ENCODE measurements at places on chromosomes 4 and X.

GRCh38 chrX:131270080-131270479, 19.0 kb downstream of the IGSF1 start:
- no peak overlapping the region for H3K4me3 ChIP-seq
- H3K4me1 ChIP-seq, result no peaks in the 10 kb centered on the region
- no peak overlapping the region for H3K27ac ChIP-seq
- no peaks in the 10 kb centered on the region for H3K36me3 ChIP-seq
- no peak for DNase-seq

DNA sequence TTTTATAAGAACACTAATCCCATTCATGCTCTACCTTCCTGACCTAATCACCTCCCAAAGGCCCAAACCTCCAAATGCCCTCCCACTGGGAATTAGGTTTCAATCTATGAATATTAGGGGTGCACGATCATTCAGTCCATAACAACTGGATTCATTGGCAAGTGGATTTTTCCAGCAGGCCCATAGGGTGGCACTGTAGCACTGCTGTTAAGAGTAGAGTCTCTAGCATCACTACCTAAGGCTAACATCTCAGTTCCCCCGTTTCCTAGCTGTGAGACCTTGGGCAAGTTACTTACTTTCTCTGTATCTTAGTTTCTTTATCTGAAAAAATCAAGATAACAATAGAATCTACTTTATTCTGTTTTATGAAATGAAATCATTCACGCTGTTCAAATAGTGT, 315.8 kb downstream of the STIM2 start:
- no peak overlapping the region for H3K4me3 ChIP-seq
- no peaks in the 10 kb centered on the region for H3K27me3 ChIP-seq
- H3K36me3 ChIP-seq, result no peaks in the 10 kb centered on the region
- DNase-seq, result no peak

DNA sequence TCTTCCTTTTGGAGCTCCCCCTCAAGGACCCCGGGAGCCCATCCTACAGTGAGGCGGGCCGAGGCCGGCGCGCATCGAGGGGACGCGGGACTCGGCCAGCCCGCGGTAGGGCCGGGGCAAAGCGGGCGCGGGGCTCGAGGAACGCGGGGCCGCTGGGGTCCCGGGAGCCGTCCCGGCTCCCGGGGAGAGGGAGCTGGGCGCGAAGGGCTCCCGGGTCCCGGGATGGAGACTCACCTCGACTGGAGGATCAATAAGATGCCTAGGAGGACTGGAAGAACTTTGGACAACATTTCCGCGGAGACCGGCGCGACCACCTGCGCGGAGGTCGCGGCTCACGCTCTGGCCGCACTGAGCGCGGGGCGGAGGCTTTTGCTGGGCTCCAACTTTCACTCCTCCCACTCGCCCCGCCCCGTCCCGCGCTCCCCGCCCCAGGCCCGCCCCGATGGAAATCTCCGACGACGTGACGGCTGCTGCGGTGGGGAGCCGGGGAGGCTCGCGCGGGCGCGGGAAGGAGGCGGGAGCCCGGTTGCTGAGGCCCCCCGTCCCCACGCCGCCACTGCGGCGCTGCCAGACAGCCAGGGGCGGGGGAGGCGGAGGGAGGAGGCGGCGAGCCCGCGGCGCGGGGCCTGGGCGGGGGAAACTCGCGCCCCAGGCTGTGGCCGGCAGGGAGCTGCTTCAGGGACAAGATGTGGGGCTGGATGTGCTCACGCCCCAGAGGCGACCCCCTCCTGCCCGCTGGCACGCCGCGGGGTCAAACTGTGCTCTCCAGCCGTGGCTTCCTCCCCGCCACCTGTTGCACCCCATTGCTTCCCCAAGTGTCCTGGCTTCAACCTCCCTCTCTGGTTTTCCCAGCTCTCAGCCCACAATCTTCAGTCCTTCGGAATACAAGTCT, at the start of gene GABRE:
Gene GABRE (minus strand): TSS at position 341 of the 892 bp plus-strand sequence. CDS start 51 bp downstream, at position 290.
- DNase-seq, result no peak
- no peaks in the 10 kb centered on the region for H3K27me3 ChIP-seq
- no peaks in the 10 kb centered on the region for H3K36me3 ChIP-seq

DNA sequence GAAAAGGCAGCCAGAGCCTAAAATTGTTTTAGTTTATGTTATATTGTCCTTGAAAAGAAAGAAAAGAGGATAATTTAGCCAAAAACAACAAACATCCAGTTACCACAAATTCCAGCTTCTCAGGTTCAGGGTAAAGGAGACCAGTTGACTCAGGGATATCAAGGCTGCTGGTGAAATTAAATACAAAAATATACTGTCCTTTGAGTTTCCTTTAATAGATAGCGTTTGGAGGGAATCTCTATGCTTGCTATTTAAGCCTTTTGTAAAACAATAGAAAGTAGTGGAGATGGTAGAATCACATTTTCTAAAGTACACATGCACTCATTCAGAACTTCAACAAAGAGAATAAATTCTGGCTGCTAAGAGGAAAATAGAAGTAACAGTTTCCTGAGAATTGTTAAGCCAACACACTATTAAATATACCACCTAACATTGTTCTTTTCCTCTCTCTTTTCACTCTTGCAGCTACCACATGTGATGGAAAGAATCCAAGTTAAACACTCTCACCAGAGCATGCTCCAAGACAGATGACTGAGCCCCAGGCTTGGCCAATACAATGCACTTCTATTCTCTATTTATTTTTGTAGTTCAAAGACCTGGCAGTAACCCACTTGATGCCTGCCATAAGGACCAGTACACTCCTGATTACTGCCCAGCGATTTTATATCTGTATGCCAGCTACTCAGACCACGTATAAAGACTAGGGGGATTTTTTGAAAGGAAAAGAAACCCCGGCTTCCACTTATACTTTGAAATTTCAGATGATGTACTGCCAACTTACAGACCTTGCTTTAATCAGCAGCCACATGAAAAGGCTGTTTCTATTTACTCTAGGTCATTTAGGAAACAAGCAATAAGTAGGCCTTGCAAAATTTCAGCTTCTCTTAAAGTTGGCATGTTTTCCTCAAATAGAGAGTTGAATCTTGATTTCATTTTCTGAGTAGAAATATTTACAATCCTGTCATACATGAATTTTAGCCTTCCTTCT, 756.9 kb downstream of the FAT4 start:
- no peak for DNase-seq
- no peaks in the 10 kb centered on the region for H3K27me3 ChIP-seq
- H3K36me3 ChIP-seq, result no peaks in the 10 kb centered on the region
- no peak overlapping the region for H3K27ac ChIP-seq
- no peak overlapping the region for H3K4me3 ChIP-seq

- H3K27me3 ChIP-seq, result no peaks in the 10 kb centered on the region
- H3K27ac ChIP-seq, result no peak overlapping the region
- no peaks in the 10 kb centered on the region for H3K36me3 ChIP-seq
- H3K4me1 ChIP-seq, result no peaks in the 10 kb centered on the region
Observed at GRCh38 chr4:26183017-26183416, 137.8 kb upstream of the RBPJ start.

DNA sequence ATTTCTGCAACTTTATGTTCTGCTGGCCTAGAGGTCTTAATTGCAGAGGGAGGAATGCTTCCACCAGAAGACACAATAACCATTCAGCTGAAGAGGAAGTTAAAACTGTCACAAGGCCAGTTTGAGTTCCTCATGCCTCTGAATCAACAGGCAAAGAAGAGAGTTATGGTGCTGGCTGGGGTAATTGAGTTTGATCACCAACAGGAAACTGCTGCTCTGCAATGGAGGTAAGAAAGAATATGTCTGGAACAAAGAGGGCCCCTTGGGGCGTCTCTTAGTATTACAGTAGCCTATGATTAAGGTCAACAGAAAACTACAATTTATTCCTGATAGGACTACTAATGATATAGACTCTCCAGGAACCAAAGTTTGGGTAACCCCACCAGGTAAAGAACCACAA, 744.0 kb downstream of the FSTL5 start:
- no peak overlapping the region for H3K4me3 ChIP-seq
- no peak overlapping the region for H3K27ac ChIP-seq
- DNase-seq, result no peak
- H3K36me3 ChIP-seq, result no peaks in the 10 kb centered on the region
- H3K4me1 ChIP-seq, result no peaks in the 10 kb centered on the region

GRCh38 chr4:157115613-157116335, 39.8 kb downstream of the GLRB start:
- H3K36me3 ChIP-seq, result no peaks in the 10 kb centered on the region
- H3K4me1 ChIP-seq, result no peaks in the 10 kb centered on the region
- no peak for DNase-seq
- no peak overlapping the region for H3K4me3 ChIP-seq
- no peak overlapping the region for H3K27ac ChIP-seq
- no peaks in the 10 kb centered on the region for H3K27me3 ChIP-seq

DNA sequence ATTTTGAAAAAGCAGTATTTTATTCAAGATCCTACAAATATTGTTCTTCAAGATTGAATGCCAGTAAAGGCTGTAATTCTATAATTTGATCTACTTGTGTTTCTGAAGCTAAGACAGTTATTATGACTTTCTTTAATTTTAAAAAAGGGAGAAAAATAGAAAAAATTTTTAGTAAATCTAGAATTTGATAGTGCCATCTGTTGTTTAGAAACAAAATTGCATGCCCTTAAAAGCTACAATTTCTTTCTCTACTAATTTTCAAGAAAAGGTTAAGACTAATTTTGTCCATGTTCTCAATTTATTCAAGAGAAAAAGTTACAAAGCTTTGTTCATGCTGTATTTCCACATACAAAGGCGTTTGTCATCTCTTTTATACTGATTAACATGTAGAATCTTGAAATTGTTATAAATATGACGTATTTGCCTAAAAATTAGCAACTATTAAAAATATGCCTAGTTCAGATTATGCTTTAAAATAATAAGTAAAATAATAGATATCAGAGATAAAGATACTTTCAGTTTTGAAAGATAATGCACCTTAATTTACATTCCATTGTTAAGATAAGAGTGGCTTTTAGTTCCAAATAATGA, 25.6 kb upstream of the MMRN1 start:
- no peak overlapping the region for H3K4me3 ChIP-seq
- H3K4me1 ChIP-seq, result no peaks in the 10 kb centered on the region

DNA sequence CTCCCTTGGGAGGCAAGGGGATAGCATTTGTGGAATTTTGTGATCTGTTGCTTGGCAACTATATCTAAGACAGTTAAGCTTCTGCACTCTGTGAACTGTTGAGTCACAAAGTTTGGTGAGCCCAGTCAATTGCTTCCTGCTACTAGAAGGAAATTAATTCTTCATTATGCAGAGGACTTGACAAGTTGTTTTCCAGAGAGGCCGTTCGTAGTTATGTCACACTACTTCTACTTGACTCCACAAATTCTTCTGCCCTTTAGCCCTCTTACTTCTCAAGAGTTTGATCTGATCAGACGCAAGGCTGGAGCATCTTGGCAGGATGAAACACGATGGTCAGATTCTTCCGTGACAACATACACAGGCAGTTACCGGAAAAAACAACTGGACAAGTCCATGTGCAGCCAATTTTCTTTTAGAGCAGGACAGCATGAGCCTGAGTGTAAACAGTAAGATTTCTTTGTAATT, at the start of gene C4orf51:
Gene C4orf51 (plus strand): TSS at position 156 of the 465 bp plus-strand sequence. CDS start 58 bp downstream, at position 214.
- H3K27ac ChIP-seq, result no peak within 1 kb of the TSS
- H3K4me1 ChIP-seq, result no peaks in the 10 kb centered on the region
- no peaks in the 10 kb centered on the region for H3K36me3 ChIP-seq
- no peaks in the 10 kb centered on the region for H3K27me3 ChIP-seq

DNA sequence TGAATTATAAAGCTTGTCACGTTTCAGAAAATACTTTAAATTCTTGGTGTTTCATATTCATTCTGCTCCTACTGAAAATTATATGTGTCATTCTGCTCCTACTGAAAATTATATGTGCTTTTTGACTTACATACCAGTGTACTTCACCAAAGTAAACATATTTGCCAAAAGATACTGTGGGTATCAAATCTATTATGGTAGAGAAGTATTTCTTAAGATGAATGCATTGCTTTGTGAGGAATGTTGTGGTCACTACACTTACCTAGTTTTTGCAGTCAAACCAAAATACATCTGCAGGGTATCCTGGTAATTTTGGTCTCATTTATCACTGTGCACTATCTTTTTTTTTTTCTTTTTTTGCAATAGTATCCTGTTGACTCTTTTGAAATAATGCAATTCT, 287.7 kb upstream of the MAD2L1 start:
- no peaks in the 10 kb centered on the region for H3K36me3 ChIP-seq
- no peaks in the 10 kb centered on the region for H3K27me3 ChIP-seq
- H3K27ac ChIP-seq, result no peak overlapping the region
- DNase-seq, result no peak
- no peak overlapping the region for H3K4me3 ChIP-seq

DNA sequence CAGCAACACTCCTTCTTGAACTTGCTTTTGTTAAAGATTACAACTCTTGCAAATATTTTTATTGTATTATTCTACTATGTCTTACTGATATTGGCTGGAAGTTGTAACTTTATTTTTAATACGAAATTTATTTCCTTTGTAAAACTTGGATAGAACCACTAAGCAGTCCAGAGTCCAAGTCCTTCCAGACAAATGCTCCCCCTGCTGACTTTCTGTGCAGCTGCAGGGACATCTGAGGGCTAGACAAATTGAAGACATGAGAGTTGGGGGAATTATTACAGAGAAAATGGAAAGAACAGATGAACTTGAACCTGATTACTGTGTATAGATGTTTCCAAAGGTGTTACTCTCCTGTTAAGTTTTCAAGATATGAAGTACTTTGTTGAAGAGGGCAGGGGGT, 238.8 kb downstream of the GRIA3 start:
- H3K27me3 ChIP-seq, result no peaks in the 10 kb centered on the region
- H3K27ac ChIP-seq, result no peak overlapping the region
- DNase-seq, result no peak
- no peaks in the 10 kb centered on the region for H3K4me1 ChIP-seq
- H3K4me3 ChIP-seq, result no peak overlapping the region
- H3K36me3 ChIP-seq, result no peaks in the 10 kb centered on the region

- no peak overlapping the region for H3K27ac ChIP-seq
- H3K27me3 ChIP-seq, result no peaks in the 10 kb centered on the region
- no peak overlapping the region for H3K4me3 ChIP-seq
- DNase-seq, result no peak
- no peaks in the 10 kb centered on the region for H3K36me3 ChIP-seq
Observed at GRCh38 chrX:84078991-84079390, 109.0 kb downstream of the RPS6KA6 start.

DNA sequence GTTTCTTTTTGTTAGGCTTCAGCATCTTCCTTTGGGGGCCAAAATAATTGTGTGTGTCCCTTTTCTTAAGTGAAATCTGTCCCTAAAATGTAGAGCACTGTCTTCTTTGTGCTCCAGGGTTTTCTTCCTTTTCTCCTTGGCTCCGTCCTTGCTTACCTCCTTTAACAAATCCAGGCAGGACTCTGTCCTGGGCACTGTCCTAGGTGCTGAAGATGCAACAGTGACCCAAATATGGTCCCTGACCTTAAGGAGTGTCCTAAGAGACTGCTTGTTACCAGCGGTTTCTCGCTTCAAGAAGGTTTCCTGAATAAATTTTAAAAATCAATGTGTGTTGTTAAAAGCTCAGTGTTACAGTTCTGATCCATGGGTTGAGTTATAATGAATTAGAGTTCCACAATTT, 471.8 kb downstream of the KCNIP4 start:
- no peak overlapping the region for H3K4me3 ChIP-seq
- H3K4me1 ChIP-seq, result no peaks in the 10 kb centered on the region
- no peaks in the 10 kb centered on the region for H3K36me3 ChIP-seq

DNA sequence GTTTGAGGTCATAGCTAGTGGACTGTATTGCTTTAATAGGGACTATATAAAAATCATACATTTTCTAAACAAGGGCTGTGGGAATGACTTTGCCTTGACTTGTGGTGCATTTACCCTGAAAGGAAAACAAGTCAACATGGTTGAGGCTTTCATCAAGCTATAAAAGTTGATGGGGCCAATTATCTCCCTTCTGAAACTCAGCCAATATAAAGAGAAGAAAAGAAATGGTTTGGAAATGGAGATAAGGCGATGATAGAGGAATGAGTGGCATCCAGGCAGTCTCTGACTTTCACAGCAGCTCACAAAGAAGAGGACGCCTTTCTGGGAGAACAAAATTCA, 118.7 kb downstream of the SMARCA1 start:
- no peaks in the 10 kb centered on the region for H3K27me3 ChIP-seq
- no peaks in the 10 kb centered on the region for H3K36me3 ChIP-seq
- H3K4me1 ChIP-seq, result no peaks in the 10 kb centered on the region
- no peak overlapping the region for H3K27ac ChIP-seq
- H3K4me3 ChIP-seq, result no peak overlapping the region
- DNase-seq, result no peak
